Activated naive CD8-positive, alpha-beta T cell treated with anti-CD3 and anti-CD28 coated beads for 36 hours (primary cell): ENCODE measurements at places on chromosomes 11 and 22.

DNA sequence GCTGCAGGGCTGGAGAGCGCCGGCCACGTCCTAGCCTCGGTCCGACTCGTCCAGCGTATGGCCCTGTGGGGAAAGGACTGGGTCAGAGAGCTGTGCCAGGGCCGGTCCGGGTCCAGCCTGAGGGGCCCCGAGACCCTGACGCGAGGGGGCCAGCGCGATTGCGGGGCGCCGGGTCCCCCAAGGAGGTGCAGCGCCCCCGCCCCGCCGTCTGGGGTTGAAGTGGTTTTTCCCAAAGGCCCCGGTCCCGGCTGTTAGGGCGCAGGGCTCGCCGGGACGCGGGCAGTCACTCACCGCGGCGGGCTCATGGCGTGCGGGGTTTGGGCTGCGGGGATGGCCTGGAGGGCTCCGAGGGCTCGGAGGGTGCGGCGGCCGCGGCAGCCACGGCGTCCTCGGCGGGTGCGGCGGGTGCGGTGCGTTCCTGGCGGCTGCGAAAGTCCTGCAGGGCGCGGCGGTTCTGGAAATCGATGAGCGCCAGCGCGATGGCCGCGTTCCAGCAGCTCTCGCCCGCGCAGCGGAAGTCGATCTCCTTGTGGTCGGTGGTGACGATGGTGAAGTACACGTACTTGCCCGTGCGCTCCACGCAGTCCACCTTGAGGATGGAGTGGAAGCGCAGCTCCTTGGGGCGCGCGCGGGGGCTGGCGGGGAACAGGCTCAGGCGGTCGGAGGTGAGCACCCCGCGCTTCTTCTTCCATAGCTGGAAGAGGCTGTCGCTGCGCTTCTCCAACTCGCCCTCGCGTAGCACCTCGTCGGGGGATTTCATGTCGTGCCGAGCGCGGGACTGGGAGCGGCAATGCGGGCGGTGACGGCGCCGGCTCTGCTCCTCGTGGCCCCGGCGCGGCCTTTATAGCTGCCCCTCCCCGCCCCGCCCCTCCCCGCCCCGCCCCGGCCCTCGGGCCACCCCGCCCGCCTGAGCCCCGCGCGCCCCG lies at the start of gene PHLDA2:
Gene PHLDA2 (minus strand): TSS at position 816 of the 926 bp plus-strand sequence. CDS start 56 bp downstream, at position 760.
- DNase-seq: peak; percentile 68

DNA sequence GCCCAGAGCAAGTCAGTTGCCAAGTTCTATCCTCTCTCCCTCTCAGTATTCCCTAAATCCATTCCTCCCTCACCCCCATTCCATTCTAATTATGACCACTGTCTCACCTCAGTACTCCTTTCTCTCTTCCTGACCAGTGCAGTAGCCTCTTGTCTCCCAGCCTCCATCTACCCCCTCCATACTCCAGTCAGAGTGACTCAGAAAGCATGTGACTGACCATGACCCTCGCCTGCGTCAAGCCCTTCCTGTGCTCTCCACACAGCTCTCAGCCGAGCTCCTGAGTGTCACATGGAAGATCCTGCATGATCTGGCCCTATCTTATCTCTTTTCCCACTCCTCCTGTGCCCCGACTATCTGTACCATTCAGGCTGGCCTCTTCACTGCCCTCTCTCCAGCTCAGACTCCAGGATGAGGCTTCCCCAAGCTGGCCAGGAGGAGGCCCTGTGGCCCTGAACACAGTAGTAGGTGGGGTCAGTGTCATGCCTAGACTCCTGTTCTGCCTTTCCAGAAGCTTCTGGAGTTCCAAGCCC lies 42.6 kb downstream of the NEU3 start:
- no peak for DNase-seq

DNA sequence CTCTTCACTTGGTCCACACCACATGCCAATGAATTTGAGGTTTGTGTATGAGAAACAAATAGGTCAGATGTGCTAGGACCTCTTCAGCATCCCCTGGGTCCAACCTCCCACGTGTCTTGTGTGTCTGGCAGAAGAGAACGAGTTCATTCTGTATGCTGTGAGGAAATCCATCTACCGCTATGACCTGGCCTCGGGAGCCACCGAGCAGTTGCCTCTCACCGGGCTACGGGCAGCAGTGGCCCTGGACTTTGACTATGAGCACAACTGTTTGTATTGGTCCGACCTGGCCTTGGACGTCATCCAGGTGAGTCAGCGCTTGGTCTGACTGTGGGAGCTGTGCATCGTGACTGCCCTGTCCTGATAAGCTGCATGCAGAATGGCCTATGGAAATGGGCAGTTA lies 101.0 kb upstream of the SORL1-AS1 start:
- no peak for DNase-seq

DNA sequence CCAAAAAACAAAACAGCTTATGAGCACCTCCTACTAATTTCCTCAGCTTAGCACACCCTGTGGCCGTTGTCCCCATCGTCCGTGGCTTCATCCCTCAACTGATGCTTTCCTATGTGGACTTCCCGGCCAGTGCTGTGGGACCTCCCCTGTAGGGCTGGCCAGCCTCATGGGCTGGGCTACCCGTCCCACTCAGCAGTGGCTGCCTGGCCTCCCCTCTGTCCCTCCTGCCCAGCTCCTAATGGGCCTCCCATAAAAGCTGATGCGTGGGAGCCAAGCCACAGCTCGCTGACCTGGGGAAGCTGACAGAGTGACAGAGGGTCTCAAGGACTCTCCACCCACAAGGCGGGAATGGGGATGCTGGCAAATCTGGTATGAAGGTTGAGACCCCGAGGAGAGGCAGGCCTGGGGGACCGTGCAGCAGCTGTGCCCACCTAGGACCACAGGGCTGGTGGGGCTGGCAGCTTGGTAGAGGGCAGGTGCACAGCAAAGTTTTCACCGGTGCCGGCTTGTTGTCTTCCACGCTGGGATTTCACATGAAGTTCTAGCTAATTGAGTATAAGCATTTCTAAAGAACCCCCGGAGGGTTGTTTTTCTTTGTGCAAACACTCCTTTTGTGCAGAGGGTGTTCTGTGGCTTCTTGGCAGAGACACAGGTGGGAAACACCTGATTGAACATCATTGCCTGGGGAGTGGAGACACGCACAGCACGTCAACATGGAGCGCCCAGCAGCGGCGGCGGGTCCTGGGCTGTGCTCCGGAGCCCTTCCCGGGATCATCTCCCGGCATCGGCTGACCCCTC lies 23.2 kb downstream of the TBX1 start:
- DNase-seq: no peak

DNA sequence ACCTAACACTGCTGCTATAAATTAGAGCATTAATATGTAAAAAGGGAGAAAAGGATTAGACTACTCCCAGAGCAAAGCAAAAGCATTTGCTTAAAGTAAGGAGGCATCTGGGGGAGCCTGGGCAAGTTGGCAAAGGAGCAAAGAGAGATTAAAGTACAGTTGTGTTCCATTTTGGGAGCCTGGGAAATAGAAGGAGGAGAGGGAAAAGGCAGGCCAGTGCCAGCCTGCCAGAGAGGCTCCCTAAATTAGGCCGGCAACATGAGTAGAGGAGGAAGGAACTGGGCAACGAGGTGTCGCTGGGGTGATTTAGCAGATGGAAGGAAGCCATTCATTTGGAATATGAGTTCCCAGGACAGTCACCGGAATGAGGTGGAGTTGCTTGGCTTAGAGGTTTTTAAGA lies 186.2 kb upstream of the TBCEL start:
- DNase-seq: no peak

DNA sequence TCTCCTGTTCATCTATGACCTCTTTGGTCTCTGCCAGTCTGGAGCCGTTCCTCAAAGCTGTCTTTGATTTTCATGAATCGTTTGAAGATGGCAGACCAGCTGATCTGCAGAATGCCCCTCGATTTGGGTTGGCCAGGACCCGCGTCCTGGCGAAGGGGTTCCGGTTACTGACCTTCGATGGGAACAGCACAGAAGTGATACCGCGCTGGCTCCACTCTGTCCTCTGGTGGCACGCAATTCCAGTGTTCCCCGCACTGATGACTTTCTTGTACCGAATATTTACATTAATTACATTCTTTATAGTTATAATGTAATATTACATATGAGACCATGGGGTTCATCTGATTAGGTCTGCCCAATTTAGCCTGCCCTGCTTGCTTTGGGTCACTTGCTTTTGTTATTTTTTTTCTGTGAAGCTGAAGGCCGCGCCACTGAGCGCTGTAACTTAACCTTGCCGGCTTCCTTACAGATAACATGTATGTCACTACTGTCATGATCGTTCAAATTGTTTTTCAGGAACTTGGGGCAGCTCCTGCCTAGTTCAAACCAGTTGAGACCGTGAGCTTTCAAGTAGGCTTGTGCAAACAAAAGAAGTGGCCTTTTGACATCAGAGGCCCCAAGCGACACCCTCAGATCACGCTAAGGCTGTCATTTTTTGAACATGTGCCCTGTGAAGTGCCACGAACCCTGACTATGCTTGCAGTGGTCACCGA lies 4.1 kb upstream of the USP18 start:
- no peak for DNase-seq

GRCh38 chr22:40789131-40789530 lies 30.0 kb downstream of the SLC25A17 start:
- no peak for DNase-seq

GRCh38 chr11:26830757-26831156 lies 108.9 kb upstream of the SLC5A12 start:
- DNase-seq: no peak

GRCh38 chr22:23673826-23674690 lies 16.8 kb upstream of the RGL4 start:
- DNase-seq: no peak

GRCh38 chr11:10257478-10257877 lies 36.5 kb downstream of the SBF2 start:
- DNase-seq: no peak

DNA sequence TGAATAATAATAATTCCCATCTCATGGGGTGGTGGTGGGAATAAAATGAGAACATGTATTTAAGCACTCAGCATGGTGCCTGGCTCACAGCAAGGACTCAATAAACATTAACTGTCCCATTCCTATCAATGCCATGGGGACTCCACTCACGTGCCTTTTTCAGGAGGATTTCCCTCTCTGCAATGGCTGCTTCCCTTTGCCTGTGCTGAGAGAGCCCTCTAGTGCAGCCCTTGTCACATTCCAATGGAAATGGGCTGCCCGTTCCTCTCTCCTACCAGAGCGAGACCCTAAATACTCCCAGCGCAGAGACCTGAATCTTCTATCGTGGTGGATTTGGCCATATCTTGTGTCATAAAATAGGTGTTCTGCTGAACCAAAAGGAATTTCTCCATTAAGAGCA lies 621.5 kb upstream of the B3GAT1 start:
- no peak for DNase-seq

DNA sequence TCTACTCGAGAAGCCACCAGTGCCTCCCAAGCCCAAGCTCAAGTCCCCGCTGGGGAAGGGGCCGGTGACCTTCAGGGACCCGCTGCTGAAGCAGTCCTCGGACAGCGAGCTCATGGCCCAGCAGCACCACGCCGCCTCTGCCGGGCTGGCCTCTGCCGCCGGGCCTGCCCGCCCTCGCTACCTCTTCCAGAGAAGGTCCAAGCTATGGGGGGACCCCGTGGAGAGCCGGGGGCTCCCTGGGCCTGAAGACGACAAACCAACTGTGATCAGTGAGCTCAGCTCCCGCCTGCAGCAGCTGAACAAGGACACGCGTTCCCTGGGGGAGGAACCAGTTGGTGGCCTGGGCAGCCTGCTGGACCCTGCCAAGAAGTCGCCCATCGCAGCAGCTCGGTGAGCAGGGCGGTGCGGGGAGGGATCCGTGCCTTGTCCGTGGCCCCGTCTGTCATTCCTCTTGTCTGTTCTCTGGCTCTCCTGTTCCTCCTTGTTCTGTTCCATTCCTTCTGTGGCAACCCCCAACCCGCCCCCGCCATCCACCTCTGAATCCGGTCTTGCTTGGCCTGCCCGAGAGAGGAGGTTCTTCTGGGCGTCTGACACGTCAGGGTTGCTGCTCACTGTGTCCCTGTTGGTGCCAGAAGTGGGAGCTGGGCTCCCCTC lies 15.8 kb upstream of the ACR start:
- DNase-seq: no peak

DNA sequence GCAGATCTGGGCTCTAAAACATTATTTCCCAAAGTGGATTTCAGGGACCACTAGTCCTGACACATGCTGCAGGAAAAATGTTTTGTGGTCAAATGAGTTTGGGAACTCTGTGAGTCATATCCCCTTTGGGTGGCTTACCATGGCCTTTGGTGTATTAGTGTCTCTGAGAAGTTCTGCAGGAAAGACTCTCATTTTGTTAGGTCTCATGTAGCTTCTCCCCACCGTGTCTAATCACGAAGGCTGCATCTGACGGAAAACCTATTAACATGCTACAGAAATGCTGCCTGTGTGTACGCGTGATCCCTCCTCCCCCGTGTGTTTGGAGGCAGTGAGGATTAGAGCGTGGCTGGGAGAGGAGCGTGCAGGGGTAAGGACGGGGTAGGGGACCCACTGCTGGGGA lies 191.7 kb downstream of the ST3GAL4 start:
- no peak for DNase-seq

GRCh38 chr11:96741068-96741467 lies 351.3 kb downstream of the JRKL start:
- DNase-seq: no peak

GRCh38 chr11:122189229-122189628 lies 73.2 kb upstream of the BLID start:
- no peak for DNase-seq

- DNase-seq: no peak
These were observed 13.4 kb downstream of the PRDM10 start for GRCh38 chr11:129989149-129989813.

DNA sequence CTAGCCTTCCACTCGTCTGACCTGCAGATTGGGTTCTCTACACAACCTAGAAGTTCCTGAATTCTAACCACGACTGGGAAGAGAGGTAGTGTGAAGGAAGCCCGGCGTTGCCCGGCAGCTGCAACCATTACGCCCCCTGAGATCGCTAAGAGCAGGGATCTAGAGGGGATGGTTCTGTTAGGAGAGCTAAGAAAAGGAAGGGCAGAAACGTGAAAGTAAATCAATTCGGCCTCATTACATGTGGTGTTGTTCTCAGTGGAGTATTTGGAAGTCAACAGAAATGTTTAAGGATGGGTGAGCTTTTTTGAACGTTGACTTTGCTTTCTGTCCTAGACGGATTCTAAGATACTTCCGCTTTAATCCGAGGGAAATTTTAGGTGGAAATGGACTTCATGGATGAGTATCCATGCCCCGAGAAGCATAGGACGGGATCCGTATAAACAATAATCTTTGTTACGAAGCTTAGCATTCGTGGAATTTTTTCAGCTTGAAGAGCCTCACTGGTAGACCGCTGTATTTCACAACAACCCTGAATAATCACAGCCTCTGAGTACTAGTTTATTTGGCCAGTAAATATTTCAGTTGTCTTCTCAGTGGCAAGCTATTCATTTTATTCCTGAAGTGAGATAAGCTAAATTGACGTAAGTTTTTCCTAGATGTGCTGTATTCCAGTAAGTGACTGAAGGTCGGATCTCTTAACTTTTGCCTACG lies 629 bp downstream of the ATP5MG start:
- no peak for DNase-seq

DNA sequence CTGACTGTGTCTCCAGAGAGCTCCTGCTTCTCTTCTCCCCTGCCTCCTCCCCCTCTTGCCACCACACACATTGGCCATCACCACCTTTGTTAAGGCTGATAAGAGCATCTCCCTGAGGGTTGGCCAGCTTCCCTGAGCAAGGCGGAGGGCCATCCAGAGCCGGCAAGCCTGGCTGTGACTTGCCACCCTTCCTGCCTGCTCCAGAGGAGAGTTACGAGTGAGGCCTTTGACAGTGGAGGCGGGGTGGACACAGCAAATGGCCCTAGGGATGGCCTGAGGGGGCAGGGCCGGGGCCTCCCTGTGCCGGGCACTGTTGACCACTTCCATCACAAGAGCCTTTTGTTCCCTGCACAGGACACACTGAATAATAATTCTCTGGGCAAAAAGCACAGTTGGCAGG lies 5.4 kb downstream of the FREY1 start:
- no peak for DNase-seq

- DNase-seq: no peak
These were observed 68.5 kb downstream of the C2CD3 start for GRCh38 chr11:74102321-74102720.

- DNase-seq: no peak
These were observed 283.9 kb upstream of the CNTN5 start for GRCh38 chr11:98736833-98737232.
